ENCODE measurements at places on chromosomes 1 and 21. TPM values are rescaled to one million over a fixed set of nuclear protein-coding genes. Genes with fewer than 3 reads are reported as not detected.
A peak's percentile ranks its signal among the peaks of the same experiment; 100 is the strongest.

The EMC1 gene
- 51.9 TPM for total RNA-seq

- ATAC-seq = no peak
These were observed 154.2 kb downstream of the RERE start for GRCh38 chr1:8663090-8663802.

GRCh38 chr1:33050221-33051076 is 13.8 kb upstream of the AK2 start:
- ATAC-seq = no peak

GRCh38 chr1:22341791-22342605 is 109.7 kb upstream of the ZBTB40 start:
- no peak for ATAC-seq

The C8A gene
- not detected for total RNA-seq

The CDC7 gene
- total RNA-seq = 24.4 TPM

DNA sequence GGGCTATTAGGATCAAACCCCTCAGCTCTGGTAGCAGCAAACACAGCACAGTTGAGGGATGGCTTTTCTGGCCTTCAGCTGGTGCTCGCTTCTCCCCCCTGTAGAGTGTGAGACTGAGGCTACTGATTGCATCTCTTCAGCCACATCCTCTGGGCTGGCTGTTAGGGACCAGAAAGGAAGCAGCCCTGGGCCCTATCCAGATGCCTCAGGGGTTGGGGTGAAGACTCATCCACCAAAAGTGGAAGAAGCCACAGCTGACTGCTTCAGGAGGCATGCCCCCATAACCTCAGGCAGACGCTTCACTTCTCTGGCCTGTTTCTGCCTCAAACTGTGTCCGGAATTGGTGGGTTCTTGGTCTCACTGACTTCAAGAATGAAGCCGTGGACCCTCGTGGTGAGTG is 6.2 kb upstream of the TMEM200B start:
- ATAC-seq = no peak

DNA sequence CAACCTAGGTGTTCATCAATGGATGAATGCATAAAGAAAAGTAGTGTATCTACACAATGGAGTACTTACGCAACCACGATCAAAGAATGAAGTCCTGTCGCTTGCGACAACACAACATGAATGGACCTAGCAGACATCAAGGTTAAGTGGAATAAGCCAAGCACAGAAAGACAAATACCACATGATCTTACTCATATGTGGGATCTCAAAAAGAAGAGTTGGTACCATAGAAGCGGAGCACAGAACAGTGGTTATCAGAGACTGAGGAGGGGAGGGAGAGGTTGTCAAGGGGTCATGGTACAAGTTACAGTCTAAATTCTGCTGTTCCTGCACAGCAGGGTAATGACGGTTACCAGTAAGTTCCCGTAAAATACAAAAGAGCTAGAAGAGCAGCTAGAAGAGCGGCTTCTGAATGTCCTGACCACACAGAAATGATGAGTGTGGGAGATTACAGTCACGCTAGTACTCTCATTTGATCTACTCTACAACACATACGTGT is 36.7 kb downstream of the NPHP4 start:
- peak; percentile 85 for ATAC-seq

DNA sequence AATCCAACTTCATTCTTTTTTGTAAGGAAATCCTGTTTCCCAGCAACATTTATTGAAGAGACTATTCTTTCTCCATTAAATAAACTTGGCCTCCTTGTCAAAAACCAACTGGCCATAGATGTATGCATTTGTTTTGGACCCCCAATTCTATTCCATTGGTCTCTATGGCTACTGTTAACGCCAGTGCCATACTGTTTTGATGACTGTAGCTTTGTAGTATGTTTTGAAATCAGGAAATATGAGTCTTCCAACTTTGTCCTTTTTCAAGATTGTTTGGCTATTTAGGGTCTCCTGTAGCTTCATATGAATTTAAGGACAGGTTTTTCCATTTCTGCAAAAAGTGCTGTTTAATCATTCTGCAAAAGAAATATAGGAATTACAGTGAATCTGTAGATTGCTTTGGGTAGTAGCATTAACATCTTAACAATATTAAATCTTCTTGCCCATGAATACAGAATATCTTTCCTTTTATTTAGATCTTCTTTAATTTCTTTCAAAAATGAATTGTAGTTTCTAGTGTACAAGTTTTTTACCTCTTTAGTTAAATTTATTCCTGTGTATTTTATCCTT is 61.3 kb downstream of the ITGB3BP start:
- no peak for ATAC-seq

- no peak for ATAC-seq
These were observed 50.9 kb upstream of the TMEM51 start for GRCh38 chr1:15102646-15103045.

DNA sequence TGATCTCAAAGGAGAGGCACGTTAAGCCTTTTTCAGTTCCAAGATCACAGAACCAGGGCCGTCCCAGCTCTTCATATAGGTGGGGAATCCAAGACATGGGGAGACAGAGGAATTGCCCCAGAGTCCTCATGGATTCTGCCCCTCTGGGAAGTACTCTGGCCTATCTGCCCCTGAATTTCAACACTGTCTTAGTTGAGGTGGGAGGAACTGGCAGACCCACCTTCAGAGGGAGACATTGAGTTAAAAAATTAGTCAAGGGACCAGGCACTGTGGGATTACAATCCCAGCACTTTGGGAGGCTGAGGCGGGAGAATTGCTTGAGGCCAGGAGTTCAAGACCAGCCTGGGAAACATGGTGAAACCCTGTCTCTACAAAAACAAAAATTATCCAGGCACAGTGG is 2.1 kb upstream of the KNCN start:
- no peak for ATAC-seq

- peak; percentile 36 for ATAC-seq
These were observed 10.6 kb downstream of the ITPKB start for GRCh38 chr1:226728448-226728847.

- no peak for ATAC-seq
These were observed 62.3 kb downstream of the PTGS2 start for GRCh38 chr1:186617926-186618325.

DNA sequence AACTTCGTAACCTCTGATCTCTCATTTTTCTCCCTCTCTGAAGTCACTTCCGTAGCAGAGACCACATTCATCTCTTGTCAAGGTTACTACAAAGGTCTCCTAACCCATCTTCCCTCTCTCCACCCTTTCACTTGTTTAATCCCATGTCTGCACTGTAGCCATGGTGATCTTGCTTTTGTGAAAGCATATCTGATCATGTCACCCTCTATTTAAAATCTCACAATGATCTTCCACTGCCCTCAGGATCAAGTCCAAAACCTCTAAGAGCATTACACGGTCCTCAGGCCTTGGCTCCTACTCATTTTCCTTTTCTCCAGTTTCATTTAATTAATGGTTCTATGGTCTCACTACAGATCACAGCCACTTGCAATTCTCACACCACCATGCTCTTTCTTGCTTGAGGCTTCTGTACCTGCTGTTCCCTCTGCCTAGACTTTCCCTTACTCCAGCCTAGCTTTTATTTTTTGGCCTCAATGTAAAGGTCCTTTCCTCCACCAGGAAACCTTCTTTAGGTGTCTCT is 12.1 kb downstream of the ARHGEF11 start:
- no peak for ATAC-seq

GRCh38 chr1:160671603-160672517 is 25.0 kb upstream of the SLAMF1 start:
- no peak for ATAC-seq

The DTL gene
- total RNA-seq = 70.6 TPM

GRCh38 chr1:186033847-186034271 is 299.7 kb downstream of the HMCN1 start:
- ATAC-seq = no peak

GRCh38 chr1:53502641-53503432 is 43.6 kb downstream of the DMRTB1 start:
- peak; percentile 14 for ATAC-seq

DNA sequence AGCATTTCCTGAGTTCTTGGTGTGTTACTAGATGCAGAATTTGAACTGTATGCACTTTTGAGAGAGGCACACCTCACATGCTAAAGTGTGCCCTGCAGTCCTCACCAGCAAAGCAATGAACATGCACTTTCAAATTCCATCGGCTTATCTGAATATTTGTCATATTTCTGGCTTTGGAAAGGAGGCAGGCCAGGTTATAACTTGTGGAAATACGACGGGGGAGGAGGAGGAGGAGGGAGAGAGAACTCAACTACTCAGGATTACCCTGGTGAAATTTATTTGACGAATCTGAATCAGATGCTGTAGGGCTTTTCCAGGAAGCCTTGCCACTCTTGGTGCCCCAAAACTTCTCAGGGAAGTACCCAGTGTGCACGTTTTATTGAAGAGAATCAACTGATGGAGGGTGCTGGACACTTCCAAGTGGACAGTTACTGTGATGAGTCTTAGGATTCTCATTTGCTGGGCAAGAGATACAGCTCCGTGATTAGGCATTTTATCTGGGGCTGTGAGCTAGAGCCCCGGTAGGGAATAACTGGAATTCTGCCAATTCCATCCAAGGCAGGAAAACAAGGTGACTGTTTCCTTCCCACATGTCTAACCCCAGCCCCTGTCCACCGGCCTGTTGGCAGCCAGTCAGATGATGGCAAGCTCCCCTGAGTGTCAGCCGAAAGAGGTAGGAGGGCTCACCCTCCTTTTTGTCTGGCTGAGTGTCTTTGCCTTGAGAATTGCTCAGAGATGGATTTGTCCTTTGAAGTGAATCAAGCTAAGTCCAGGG is 3.8 kb downstream of the PDPN start:
- no peak for ATAC-seq

GRCh38 chr1:65435987-65436386 is 15.5 kb downstream of the LEPR start:
- no peak for ATAC-seq

GRCh38 chr1:47532921-47533792 is 95.3 kb downstream of the FOXD2 start:
- peak; percentile 16 for ATAC-seq

The RIPPLY3 gene
- total RNA-seq = 0.48 TPM

The SFN gene
- total RNA-seq = 4.7 TPM

DNA sequence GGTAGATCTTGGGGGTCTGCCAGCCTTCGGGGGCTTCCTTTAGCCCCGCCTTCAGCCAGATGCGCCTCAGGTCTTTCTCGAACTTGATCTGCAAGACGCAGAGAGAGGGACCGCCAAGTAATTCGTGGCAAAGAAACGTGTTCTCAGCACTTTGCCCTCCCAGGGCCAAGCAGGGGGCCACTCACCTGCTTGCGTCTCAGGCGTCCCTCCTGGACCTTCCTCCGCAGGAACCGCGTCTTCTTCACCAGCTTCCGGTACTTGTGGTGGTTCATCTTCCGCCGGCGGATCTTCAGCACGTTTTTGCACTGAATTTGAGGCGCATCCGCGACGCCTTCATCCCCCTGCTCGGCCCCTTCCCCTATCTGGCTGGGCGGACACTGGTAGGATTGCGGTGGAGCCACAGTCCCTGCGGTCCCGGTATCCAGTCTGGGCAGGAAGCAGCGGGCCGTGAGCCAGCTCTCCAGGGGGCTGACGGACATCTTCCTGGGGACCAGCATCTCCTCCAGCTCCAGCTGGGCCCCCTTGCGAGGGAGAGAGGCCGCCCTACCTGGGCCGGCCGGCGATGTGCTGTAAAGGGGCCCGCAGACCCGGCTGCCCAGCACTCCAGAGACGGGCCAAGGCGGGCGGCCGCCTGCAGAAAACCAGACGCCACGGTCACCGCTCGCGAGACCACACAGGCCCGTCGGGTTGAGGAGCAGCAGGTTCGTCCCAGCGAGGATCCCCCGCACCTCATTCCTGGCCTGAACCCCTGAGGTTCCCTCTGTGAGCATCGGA is 1.0 kb downstream of the AURKAIP1 start:
- no peak for ATAC-seq

The KIF21B gene
- total RNA-seq = 102 TPM

DNA sequence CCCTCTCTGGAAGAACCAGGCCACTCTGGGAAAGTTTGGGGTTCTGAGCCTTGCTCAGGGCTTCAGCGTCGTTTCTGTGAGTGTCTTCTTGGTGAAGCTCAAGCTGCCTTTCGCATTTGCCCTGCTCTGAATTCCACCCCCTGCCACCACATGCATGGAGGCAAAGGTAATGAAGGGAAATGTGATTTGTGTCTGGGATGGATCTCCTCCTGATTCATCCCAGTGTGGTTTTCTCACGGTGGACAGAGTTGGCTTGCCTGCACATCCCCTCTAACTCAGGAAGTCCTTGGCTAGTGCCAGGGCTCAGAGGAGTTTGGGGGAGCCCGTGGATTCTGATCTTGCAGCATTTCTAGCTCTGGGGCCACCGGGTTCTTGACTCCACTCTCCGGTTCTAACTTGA is 173.6 kb upstream of the RAB4A start:
- ATAC-seq = no peak

DNA sequence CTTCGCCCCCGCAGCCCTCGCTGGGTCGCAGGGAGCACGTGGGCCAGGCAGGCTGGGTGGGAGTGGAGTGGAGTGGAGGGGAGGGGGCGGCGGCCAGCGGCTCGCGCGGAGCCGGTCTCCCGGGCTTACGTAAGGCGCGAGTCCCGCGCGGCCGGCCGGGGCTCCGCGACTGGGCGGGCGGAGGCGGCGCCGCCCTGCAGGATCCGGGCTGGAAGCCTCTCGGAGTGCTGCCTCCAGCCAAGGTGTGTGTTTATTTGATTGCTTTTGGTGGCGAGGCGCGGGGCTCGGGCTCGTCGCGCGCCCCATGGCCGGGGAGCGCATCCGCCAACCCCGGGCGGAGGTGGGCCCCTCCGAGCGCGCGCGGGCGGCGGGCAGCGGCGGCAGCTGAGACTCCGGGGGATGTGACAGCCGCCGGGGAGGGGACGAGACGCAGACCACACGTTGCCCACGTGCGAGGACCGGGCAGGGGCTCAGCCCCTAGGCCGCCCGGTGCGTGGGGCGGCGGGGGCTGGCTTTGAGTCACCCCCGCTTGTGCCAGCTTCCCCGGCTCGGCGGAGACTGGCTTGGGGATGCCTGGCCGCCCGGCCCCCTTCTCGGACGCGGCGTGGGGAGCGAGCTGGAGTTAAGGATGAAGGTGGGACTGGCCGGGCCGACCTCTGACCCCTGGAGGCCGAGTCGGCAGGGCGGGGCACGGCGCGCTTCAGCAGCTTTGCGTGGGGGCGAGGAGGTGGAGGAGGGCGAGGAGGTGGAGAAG is 402 bp upstream of the AK4 start:
- ATAC-seq = peak; percentile 63

DNA sequence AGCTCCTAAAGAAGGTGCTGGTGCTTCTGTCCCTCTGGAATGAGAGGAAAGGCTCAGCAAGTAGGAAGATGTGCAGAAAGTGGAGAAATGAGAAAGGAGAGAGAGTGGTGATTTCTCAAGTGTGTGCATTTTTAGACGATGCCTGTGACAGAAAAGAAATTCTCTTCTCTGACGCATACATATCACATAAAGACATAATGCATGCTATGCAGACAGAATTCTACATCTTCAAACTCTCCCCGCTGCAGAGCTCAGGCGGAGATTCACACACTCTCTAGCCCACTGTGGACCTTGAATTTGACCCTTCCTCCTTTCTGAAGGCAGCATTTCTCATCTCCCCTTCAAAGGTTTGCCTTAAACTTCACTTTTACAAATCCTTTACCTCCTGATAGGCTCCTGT is 52.0 kb upstream of the CAMK1G start:
- ATAC-seq = no peak

The MACO1 gene
- total RNA-seq = 12.4 TPM
